ENCODE measurements at places on chromosomes 6 and 20.

GRCh38 chr6:148212366-148212765, 130.3 kb upstream of the SASH1 start:
- no peak for DNase-seq

- peak; percentile 26 for DNase-seq
Observed at GRCh38 chr20:36399147-36399968, 93.2 kb downstream of the DLGAP4 start.

DNA sequence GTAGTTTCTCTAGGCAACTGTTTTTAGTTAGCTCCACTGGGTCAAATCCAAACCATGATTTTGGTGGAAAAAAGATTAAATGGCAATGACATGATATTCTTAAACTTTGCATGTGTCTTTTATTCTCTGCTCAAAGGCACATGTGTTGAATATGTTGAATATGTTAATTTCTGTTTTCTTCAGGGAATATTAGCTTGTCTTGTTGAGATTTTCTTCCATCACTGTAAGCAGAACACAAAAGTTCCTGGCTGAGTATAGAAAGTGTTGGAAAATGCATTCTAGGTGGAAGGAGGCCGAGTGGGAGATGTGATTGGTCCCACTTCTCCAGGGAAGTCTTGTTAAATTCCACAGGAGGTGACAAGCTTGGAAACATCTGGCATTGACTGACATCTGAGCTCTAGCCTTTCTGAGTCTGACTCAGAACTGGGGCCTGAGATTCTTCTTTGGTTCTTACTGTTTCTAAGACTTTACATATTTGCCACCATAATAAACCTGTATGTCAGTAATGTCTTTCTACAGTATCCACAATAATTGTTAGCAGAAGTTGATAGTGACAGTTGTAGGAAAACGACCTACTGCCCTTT, 81.1 kb downstream of the LAMA4 start:
- no peak for DNase-seq

- no peak for DNase-seq
Observed at GRCh38 chr6:79201143-79201542, 33.3 kb downstream of the HMGN3 start.

DNA sequence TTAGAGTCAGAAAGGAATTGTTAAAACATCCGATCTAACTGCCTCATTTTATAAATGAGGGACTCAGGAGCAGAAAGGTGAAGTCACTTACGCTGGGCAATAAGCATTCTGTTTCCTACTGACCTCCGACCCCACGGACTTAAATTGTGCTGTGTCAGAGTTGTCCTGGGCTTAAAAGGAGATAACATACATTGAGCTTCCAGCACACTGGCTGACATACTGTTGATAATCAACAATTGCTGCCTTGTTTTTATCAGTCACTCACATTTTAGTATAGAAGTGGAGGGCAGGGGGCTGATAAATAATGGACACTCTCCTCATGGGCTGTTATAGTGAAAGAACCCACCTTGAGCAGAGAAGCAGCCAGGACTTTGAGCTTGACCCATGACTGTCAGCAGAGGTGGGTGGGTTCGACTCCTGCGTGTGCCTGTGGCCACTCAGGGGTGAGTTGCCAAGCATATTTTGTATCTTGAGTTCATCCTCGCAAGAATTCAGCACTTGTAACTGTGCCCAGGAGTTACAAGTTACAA, 166.5 kb upstream of the JARID2 start:
- no peak for DNase-seq

GRCh38 chr20:50487397-50487796, 22.8 kb upstream of the PTPN1 start:
- no peak for DNase-seq

DNA sequence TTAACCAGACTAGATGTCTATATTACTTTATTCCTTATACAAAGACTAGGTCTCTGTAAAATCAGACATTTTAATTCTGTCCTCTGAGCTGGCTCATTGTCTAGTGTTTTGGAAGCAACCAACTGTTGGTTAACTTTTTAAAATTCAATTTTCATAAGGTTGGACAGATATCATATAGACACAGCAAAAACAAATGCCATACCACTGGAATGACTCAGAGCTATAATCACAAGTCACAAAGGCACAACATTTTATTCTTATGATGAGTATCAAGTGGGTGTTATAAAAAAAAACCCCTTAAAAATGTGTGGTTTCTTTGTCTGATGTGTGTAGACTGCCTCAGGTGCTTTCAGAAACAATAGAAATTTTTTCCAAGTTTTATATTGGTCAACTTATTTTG, 296.2 kb upstream of the MARCKS start:
- DNase-seq = no peak

GRCh38 chr6:164401871-164402270, 907.5 kb downstream of the C6orf118 start:
- no peak for DNase-seq

DNA sequence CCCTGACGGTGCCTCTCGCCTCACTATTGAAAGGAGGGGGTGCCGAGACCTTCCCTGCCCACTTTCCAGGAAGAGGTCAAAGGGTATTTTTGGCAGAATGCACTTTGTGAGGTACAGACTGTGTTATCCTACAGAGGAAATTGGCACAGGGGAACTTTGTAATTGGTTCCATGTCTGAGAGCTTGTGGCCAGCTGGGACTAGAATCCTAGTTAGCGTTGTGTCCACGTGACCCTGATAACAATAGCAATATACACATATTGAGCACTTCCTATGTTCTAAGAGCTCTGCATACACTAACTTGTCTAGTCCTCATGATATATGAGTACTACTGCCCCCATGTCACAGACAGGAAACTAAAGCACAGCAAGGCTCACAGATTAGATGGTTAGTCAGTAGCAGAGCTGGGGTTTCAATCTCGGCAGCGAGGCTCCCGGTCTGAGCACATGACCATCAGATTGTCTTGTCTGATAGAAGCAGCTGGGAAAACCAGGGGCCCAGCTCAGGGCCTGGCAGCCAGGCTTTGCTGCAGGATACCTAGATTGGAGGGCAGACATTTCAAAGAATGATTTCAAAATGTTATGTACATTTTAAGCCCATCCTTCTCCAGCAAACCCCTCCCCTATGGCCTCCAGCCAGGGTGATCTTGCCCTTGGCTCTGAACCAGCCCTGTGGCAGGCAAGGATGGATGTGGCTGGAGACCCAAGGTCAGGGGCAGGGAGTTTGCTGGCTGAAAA, 1.4 kb downstream of the MAPK13 start:
- no peak for DNase-seq

- no peak for DNase-seq
Observed at GRCh38 chr6:161082215-161082614, 90.6 kb downstream of the MAP3K4 start.

GRCh38 chr20:24615353-24615752, 145.9 kb downstream of the SYNDIG1 start:
- DNase-seq = no peak

DNA sequence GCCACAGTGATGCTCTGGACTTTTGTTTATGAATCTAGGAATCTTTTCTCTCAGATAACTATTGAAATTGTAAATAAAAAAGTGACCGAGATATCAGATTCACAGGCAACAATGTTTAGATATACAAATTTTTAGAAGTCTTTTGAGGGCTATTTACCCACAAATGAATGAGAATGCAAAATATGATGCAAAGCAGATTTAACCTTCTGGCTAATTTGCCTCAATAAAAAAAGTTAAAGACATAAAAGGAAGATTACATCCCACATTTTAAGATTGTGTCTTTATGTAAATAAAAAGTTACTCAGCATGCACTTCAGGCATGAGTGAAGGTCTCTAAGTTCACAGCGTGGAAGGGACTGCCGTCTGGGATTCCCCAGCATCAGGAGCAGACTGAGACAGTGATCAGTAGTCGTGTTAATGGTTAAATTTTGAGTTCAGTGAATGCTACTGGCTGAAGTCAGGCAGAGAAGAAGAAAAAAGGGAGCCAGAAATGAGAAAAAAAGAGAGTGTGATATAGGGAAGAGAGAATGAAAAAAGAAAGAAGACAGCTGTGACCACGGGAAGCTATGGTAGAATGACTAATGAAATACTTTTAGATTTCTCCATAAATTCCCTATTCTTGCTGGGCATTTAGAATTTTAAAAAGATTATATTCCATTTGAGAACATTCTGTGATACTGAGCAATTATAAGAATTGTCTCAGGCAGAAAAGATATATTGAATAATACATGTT, 93.6 kb downstream of the MYB start:
- no peak for DNase-seq

GRCh38 chr6:17031961-17032360, 69.9 kb upstream of the STMND1 start:
- no peak for DNase-seq

GRCh38 chr20:45465491-45466266, 3.9 kb upstream of the WFDC2 start:
- DNase-seq = peak; percentile 86

DNA sequence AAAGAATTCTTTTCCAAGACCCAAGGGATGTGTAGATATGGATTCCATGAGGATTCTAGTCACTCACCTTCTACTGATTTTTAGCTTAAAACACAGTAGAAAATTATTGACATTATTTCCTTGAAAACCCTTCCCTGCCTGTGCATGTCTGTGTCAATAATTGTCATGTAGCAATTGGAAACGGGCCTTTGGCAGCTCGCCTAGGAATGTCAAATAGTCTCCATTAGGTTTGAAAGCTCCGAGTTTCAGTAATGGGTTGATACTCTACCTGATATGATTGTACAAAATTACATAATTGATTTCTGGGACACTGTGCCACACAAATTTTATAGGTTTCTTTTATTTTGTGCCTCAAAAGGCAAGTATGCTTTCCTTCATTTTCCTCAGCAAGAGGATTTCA, 515.2 kb upstream of the ARID1B start:
- peak; percentile 44 for DNase-seq

GRCh38 chr20:20184149-20184548, 131.8 kb downstream of the CFAP61 start:
- no peak for DNase-seq

DNA sequence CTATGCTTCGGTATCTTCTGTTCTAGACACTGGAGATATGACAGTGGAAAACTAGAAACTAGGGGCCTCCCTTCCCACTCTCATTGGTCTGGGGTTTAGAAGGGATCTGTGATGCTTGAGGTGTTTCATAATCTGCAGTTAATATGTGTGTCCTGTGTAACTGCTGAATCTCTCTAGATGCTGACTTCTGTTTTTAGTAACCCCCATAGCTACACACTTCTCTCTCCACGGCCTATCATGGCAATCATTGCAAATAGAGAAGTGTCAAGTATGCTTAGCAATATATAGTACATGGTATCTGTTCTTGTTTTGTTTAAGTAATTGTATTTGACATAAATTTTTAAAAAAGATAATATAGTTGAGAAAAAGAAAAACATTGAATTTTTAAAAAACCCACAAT, 394.6 kb upstream of the MMS22L start:
- no peak for DNase-seq

DNA sequence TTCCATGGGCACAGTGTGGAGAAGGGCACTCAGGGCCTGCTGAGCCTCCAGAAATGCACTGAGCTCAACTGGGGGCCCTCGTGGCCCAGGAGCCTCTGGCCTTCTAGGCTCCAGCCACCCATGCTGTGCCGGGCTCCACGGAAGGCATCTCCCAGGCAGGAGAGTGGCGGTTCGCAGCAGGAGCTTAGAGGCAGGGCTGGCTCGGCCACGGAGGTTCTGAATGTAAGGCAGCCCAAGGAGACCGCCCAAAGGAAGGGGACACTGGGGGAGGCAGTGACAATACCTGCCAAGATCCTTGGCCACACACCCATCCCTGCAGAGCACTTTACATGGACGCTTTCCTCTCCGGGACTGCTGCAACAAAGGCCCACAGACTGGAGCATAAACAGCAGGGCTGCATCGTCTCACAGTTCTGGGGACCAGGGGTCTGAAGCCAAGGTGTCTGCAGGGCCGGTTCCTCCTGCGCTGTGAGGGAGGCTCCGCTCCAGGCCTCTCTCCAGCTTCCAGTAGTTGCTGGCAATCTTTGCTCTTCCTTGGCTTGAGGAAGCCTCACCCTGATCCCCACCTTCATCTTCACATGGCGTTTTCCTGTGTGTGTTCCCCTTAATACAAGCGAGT, 128.2 kb upstream of the CDH4 start:
- DNase-seq = no peak

DNA sequence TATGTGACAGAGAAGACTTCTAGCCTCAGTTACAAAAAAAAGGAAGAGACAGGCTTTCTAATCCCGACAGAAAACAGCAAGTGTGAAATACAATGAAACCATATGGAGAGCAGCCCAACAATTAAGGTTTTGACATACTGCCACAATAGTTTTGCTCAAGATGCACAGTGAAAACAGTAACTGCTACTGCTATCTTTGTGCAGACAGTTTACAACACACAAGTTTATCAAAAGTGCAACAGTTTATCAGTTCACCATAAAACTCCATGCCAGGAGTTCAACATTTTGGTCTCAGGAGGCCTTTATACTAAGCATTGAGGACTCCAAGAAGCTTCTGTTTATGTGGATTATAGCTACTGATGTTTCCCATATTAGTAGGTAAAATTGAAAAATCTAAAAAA, 37.6 kb downstream of the GOPC start:
- DNase-seq = no peak

DNA sequence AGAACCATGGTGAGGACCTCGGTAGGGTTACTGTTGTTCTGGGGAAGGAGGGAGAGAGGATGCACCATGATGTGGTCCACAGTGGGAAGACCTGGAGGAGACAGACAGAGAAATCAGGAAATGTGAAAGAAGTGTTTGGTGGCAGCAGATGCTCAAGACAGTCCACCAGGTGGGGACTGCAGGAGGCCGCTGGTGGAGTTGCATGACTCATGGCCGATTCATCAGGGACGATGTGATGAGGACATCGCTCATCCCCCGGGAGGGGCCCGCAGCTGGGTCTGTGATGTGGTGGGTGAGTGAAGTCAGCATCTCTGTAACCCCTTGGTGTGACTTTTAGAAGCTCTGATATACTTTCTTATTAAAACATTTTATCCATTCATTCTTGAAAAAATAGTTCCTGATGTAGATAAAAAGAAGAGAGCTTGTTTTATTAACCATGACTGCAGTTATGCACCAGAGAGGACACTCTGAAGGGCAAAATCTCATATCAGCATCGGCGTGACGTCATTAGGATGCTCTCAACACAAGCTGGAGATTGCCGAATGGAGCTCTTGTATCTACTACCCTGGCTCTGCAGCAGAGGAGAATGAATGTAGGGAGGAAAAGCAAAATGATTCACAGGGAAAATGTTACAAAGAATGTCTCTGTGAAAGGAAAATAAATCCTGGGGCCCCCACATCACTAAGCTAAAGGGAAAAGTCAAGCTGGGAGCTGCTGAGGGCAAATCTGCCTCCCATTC, 71.2 kb downstream of the RAMACL start:
- no peak for DNase-seq

Measured in LNCaP clone FGC (cell line).